ENCODE measurements at places on chromosomes 2 and 18.

DNA sequence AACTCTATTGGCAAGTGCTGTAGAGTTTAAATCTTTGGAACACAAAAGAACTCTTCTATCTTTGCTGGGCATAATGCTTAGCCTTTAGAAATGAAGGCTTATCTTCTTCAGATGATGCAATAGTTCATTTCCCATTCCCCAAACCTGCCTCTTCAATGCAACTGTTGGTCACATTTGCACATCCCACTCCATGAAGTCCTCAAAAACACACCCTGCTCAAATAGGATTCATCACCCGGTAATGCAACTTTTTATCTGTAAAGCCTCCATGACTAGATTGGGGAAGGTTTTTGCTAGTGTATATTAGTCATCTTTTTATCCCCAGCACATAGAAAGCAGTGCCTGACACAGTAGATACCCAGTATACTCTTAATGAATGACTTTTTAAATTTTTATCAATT lies 376.4 kb downstream of the RBM43 start:
- no peak for DNase-seq

GRCh38 chr2:128686881-128687555 lies 368.4 kb upstream of the HS6ST1 start:
- DNase-seq: no peak

- DNase-seq: peak; percentile 60
Observed at GRCh38 chr18:79246309-79247108, 149.2 kb upstream of the NFATC1 start.

DNA sequence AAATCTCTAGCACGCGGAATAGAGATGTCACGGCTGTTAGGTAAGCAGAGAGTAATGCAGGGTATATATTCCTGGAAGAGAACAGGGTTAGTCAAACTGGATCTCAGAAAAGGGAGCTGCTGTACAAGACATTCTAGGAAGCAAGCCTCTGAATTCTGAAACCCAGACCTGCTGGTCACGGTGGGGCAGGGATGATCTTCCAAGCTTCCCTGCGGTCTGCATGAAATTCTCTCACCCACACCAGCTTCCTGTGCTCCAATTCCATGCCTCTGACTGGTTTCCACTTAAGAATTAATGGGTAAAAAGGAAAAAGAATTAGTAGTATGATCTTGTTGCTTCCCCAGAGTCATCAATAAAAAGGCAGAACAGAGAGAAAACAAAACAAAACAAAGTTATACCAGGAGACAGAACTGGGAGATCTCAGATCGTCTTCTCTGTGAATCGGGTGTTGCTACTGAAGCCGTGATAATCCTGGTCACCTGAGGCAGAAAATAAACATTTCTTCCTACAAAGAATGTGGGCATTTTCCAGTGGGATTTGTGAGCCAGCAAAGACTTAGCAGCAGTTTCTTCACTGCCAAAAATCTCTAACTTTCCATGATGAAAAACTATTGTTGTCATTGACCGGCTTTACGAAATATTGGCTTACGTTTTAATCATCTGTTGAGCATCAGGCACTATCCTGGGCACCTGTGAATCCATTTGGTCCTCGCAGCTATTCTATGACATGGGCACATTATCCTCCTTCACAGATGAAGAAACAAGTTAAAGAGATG lies 5.3 kb upstream of the CYP27C1 start:
- no peak for DNase-seq

DNA sequence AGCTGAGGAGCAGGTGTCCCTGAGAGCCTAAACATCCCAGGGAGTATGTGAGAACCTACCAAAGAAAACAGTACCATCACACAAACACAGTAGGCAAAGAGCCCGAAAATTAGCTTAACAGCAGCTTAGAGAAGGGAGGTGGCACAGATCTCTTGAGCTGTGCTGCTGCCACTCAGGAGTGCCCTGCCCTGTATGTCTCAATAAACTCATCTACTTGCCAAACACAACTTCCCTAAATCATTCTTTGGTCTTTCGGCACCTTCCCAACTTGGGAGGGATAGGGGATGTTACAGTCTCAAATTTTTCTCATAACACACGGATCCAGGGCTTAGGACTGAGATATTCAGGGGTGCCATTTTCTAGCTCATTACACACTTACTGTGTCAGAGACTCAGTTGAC lies 45.3 kb upstream of the C1D start:
- no peak for DNase-seq

- no peak for DNase-seq
Observed at GRCh38 chr2:162559194-162559593, 215.3 kb downstream of the GCA start.

All from hippocampal formation (tissue), 2 donors.